ENCODE measurements at places on chromosomes 4 and X. TPM values are rescaled to one million over a fixed set of nuclear protein-coding genes. Genes with fewer than 3 reads are reported as not detected.

Gene MAMLD1
- total RNA-seq = 1.6 TPM

Gene MFSD8
- 4.3 TPM for total RNA-seq

DNA sequence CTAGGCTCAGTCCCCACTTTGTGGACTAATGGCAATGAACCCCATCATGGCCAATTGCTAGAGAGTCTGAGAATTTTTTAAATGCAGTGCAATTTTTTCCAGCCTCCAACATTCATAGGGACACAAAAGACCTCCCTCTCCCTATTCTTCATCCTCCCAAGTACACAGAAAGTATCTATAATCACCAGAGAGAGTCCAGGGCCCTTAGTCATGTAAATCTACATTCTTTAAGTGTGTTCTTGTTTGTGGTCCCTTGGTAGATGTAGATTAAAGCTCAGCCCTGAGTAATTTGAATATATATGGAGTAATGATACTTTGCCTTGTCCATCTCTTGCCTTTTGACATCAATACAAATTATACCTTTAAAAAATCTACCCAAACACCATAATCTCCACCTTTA lies 51.3 kb upstream of the ATXN3L start:
- DNase-seq = no peak

- DNase-seq = no peak
These were observed at the start of gene GPRASP2 for GRCh38 chrX:102712216-102712966. Gene GPRASP2, plus strand, starts transcription at chrX:102712448. Its CDS starts 2,422 bp downstream, at chrX:102714870.

Gene POF1B
- total RNA-seq = not detected

Gene SLC4A4
- total RNA-seq = 3.4 TPM

- no peak for DNase-seq
These were observed 36.7 kb downstream of the AGA start for GRCh38 chr4:177405508-177405907.

DNA sequence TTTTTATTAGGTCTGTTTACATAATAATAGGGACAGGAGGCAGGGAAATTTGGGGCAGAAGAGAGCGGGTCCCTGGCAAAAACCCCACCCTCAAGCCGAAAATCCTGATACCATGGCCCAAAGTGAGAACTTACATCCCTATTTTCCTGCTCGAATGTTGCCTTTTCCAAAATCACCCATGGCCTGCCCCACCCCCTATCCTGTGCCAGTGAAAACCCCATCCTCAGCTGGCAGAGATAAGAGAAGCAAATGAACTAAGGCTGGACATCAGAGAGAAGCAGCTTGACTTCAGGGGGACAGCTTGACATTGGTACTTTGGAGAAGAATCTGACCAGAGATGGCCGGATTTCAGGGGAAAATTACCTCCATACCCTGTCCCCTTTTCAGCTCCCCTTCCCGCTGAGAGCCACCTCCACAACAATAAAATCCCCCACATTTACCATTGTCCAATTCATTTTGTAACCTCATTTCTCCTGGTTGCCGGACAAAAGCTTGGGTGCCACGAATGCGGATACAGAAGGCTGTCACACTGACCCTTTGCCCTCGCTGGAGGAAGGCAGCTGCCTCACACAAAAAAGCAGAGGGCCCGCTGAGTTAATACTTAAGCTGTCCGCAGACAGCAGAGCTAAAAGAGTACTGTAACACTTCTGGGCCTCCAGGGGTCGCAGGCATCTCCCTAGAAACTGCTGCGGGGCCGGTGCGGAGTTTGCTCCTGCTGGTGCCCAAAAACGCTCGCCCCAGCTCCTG lies 196.2 kb downstream of the SNCA start:
- DNase-seq = no peak

- DNase-seq = no peak
These were observed 309.4 kb downstream of the MAPK10 start for GRCh38 chr4:86050496-86050895.

Gene SPIN2A
- total RNA-seq = 0.04 TPM

DNA sequence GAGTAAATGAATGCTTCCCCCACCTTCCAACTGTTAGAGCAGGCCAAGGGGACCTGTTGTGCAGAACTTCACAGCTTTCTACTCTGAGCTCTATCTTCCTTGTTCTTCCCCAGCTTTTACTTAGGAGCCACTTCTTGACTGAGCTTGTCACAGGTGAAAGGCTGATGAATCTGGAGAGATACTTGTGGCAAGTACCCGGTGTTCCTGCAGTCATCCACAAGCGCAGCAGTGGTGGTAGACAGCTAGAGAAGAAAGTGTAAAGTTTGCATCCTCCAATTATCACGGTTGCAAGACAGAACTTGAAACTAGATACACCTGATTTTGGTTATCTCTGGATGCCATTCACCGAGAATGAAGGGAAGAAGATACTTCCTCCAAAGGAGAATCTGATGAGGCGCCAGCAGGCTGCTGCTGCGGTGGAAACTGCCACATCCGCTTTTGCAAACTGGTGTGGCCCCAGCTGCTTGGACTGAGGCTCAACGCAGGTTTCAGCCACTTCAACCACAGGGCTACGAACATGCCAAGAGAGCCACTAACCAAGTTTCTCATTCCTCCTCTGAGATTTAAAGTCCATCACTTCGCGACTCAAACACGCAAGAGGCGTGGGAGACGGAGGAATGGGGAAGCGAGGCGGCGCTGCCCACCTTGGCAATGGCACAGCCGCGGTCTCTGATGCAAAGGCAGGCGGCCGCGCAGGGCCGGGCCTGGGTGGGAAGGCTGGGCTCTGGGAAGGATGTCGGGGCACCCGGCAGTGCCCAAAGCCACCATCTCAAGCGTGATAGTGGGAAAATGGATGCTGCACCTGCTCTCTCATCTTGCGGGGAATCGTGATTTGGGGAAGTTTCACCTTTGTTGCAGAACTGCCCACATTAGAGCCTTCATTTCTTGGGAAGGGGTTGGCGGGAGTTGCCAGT lies 1.3 kb upstream of the FHIP1A start:
- DNase-seq = no peak

- peak; percentile 66 for DNase-seq
These were observed 31.8 kb downstream of the PRRG1 start for GRCh38 chrX:37380924-37381323.
